ENCODE measurements at places on chromosomes 13 and 19.

GRCh38 chr19:16943942-16944625 lies 55.3 kb downstream of the F2RL3 start:
- no peak for DNase-seq

- peak; percentile 98 for DNase-seq
These were observed at the start of gene GNG7 for GRCh38 chr19:2702170-2703076. Gene GNG7, minus strand, starts transcription at chr19:2702694. Its CDS starts 182,006 bp downstream, at chr19:2520688.

GRCh38 chr13:111969551-111970135 lies 97.3 kb upstream of the SOX1 start:
- DNase-seq: no peak

GRCh38 chr13:102897371-102898138 lies 51.7 kb downstream of the ERCC5 start:
- DNase-seq: no peak

- DNase-seq: no peak
These were observed 37.9 kb upstream of the CPB2 start for GRCh38 chr13:46142776-46143175.

GRCh38 chr19:10517361-10517759 lies at the start of gene S1PR5:
Gene S1PR5, minus strand, starts transcription at chr19:10517447. Its CDS starts 2,436 bp downstream, at chr19:10515011.
- no peak for DNase-seq

Measured in RWPE1 (cell line).